Chondrocyte (in vitro differentiated cells): ENCODE measurements at places on chromosomes 3 and 15. TPM values are rescaled to one million over a fixed set of nuclear protein-coding genes. Genes with fewer than 3 reads are reported as not detected.

The CSPG5 gene
- 1.2 to 2.8 TPM (median 2.1 TPM) in 3 replicates for total RNA-seq

The CTXN2 gene
- total RNA-seq: not detected in 3 replicates

The GATM gene
- 0.30 TPM in 1 of 3 replicates, not detected in the others for total RNA-seq

The SLC6A1 gene
- total RNA-seq: 0.87 to 2.3 TPM (median 2.0 TPM) in 3 replicates

The KNL1 gene
- total RNA-seq: 4.7 to 6.0 TPM (median 5.5 TPM) in 3 replicates

The TNFAIP8L3 gene
- 4.6 to 6.1 TPM (median 5.4 TPM) in 3 replicates for total RNA-seq

- H3K4me3 ChIP-seq: no peak overlapping the region
- DNase-seq: no peak
- H3K36me3 ChIP-seq: peaks cover 6% of the 10 kb centered on the region
- peaks cover 27% of the 10 kb centered on the region for H3K4me1 ChIP-seq
- no peaks in the 10 kb centered on the region for H3K27me3 ChIP-seq
Measured at GRCh38 chr3:101248736-101249135, 71.6 kb downstream of the IMPG2 start.

DNA sequence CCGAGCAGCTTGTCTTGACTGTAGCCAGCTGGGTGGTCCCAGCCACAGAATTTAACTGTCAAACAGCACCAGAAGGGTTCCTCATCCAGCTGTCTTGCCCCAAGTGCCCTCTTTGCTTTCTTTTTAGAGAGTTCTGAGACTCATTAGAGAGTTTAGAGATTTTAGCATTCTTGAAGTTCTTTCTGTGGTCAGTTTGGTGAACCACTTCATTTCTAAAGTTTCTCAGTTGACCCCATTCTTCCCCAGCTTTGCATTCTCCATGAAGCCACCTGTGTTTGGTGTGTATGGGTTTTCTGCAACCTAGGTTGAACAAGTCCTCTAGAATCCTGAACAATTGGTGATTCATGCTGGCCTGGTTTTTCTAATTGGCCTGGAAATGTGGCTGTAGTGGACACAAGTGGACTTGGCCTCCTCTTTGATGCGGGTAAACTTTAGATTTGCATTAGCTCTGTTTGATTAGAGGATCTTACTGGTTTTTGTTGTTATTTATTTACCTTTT, 33.7 kb downstream of the FLNB start:
- DNase-seq: no peak
- H3K36me3 ChIP-seq: no peaks in the 10 kb centered on the region
- H3K27ac ChIP-seq: peak overlapping the region; percentile 84

DNA sequence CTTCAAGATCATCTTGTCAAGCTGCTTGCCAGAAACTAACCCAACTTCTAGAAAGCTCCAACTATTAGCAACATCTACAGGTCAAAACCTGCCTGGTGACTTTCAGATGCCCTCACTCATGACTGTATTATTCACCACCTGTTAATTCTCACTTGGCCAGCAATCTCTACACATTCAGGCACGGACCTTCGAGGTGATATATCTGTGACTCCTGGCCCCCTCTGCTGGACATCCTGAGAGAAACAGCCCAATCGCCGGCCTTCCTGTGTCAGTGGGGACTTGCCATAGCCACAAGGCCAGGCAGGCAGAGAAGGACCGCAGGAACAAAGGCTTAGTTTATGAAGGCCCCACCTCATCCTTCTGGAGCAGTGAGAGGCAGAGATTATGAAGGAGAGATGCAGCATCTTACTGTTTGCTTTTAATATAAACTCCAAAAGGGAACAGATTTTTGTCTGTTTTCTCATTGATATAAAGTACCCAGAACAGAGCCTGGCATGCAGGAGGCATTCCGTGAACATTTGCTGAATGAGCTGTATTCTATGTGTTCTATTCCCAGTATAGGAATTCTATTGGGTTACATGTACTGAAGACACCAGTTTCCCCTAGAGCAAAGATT, 24.4 kb upstream of the OCA2 start:
- no peak for DNase-seq
- peak overlapping the region; percentile 49 for H3K27ac ChIP-seq
- H3K27me3 ChIP-seq: no peaks in the 10 kb centered on the region
- H3K4me3 ChIP-seq: no peak overlapping the region
- peaks cover 15% of the 10 kb centered on the region for H3K4me1 ChIP-seq
- H3K36me3 ChIP-seq: peaks cover 17% of the 10 kb centered on the region

GRCh38 chr3:138443091-138443490, 8.7 kb downstream of the ESYT3 start:
- peaks cover 26% of the 10 kb centered on the region for H3K4me1 ChIP-seq
- H3K36me3 ChIP-seq: no peaks in the 10 kb centered on the region
- no peak for DNase-seq
- no peak overlapping the region for H3K27ac ChIP-seq
- H3K27me3 ChIP-seq: no peaks in the 10 kb centered on the region

GRCh38 chr15:38154255-38154654, 98.4 kb upstream of the SPRED1 start:
- peaks cover 10% of the 10 kb centered on the region for H3K36me3 ChIP-seq
- H3K4me1 ChIP-seq: no peaks in the 10 kb centered on the region
- no peak for DNase-seq
- no peaks in the 10 kb centered on the region for H3K27me3 ChIP-seq
- no peak overlapping the region for H3K27ac ChIP-seq
- H3K4me3 ChIP-seq: no peak overlapping the region

DNA sequence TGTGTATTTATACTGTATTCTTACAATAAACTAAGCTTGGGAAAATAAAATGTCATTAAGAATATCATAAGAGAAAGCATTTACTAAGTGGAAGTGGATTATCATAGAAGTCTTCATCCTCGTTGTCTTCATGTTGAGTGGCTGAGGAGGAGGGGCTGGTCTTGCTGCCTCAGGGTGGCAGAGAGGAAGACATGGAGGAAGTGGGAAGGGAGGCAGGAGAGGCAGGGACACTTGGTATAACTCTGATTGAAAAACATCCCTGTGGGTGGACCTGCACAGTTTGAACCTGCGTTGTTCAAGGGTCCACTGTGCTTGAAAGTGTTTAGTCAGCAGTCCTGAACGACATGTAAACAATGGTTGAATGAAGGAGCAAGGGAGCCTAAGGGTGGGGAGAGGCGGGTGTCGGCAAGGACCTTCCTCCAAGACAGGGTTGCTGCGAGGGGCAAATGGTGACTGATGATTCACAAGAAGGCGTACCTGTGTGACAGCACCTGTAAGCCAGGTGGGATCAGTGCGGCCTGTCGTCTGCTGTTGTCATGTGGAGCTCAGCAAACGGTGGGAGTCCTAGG, 103.8 kb upstream of the KLF13 start:
- H3K27me3 ChIP-seq: no peaks in the 10 kb centered on the region
- no peak overlapping the region for H3K27ac ChIP-seq
- no peak for DNase-seq
- H3K4me1 ChIP-seq: peaks cover 24% of the 10 kb centered on the region
- no peak overlapping the region for H3K4me3 ChIP-seq
- H3K36me3 ChIP-seq: no peaks in the 10 kb centered on the region

DNA sequence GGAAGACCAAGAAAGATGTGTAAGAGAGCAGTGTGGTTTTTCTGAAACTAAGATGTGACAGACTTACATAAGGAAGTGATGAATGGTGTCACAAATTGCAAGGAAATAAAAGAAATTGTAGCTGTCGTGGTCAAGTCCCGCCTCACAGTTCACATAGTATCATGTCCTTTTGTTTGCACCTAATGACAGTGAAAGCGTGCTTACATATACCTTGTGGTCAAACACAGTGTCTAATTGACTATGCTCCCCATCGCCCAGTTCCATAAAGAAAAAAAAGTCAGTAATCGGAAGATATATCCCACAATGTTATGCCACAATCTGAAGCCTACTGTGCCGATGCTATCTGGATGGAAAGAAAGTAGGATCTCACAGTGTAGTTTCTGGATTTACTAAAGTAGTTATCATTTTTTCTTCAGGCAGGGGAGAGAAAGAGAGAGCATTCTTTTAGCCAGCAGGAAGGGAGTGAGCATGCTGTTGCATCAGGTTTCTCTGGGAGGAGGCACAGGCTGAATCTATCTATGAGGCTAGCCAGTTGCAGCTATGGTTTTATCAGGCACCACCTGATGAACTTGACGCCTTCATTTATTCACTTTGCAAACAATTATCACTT, 9.8 kb upstream of the PLSCR1 start:
- H3K36me3 ChIP-seq: no peaks in the 10 kb centered on the region
- no peak for DNase-seq
- H3K27ac ChIP-seq: peak overlapping the region; percentile 14
- H3K27me3 ChIP-seq: no peaks in the 10 kb centered on the region

- DNase-seq: no peak
- H3K4me1 ChIP-seq: peaks cover 39% of the 10 kb centered on the region
- H3K27me3 ChIP-seq: no peaks in the 10 kb centered on the region
- no peaks in the 10 kb centered on the region for H3K36me3 ChIP-seq
Measured at GRCh38 chr3:78726545-78726944, 1041.3 kb downstream of the ROBO1 start.

DNA sequence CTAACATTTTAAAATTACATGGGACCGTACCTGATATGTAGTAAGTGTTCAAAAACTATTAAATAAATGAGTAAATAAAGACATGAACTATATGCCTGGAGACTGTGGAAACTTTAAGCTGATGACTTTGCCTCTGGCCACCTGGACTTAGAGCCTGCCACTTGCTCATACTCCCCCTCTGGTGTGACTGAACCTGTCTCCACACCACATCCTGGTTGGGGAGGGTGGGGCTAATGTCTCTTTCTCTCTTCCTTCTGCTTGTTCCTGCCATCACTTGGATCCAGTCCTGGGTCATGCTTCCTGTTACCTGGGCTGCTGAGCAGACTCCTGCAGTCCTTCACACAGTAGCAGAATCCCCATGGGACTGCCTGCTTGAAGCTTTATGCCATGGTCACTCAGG, 8.2 kb upstream of the TMEM158 start:
- H3K4me3 ChIP-seq: no peak overlapping the region
- H3K27me3 ChIP-seq: peaks cover 13% of the 10 kb centered on the region
- peaks cover 5% of the 10 kb centered on the region for H3K4me1 ChIP-seq
- H3K27ac ChIP-seq: no peak overlapping the region
- H3K36me3 ChIP-seq: peaks cover 3% of the 10 kb centered on the region

GRCh38 chr15:61541516-61541915, 312.4 kb upstream of the RORA start:
- H3K27ac ChIP-seq: no peak overlapping the region
- no peak for DNase-seq
- no peak overlapping the region for H3K4me3 ChIP-seq
- no peaks in the 10 kb centered on the region for H3K4me1 ChIP-seq
- peaks cover 12% of the 10 kb centered on the region for H3K27me3 ChIP-seq

DNA sequence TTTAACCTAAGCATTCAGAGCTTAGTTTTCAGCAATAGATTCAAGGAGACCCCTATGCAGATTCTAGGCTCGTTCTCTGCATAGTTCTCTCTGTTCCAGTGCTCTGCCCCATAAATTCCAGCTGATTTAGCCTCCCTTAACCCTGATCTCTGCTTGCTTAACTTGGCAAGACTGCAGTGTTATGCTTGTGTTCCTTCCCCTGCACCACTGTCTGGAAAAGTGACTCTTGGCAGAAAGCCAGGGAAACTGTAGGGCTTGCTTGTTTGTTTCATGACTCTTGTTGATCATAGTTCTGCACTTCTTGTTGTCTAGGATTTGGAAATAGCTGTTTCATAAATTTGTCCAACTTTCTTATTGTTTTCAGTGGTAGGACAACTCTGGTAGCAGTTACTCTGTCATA, 40.1 kb downstream of the ANAPC13 start:
- H3K27ac ChIP-seq: peak overlapping the region; percentile 46
- H3K27me3 ChIP-seq: no peaks in the 10 kb centered on the region
- peaks cover 4% of the 10 kb centered on the region for H3K36me3 ChIP-seq
- H3K4me1 ChIP-seq: peaks cover 65% of the 10 kb centered on the region

GRCh38 chr3:107525644-107526305, 3.0 kb downstream of the BBX start:
- peak overlapping the region; percentile 94 for H3K4me3 ChIP-seq
- H3K27me3 ChIP-seq: no peaks in the 10 kb centered on the region
- no peak for DNase-seq
- H3K4me1 ChIP-seq: peaks cover 18% of the 10 kb centered on the region
- H3K36me3 ChIP-seq: peaks cover 8% of the 10 kb centered on the region

DNA sequence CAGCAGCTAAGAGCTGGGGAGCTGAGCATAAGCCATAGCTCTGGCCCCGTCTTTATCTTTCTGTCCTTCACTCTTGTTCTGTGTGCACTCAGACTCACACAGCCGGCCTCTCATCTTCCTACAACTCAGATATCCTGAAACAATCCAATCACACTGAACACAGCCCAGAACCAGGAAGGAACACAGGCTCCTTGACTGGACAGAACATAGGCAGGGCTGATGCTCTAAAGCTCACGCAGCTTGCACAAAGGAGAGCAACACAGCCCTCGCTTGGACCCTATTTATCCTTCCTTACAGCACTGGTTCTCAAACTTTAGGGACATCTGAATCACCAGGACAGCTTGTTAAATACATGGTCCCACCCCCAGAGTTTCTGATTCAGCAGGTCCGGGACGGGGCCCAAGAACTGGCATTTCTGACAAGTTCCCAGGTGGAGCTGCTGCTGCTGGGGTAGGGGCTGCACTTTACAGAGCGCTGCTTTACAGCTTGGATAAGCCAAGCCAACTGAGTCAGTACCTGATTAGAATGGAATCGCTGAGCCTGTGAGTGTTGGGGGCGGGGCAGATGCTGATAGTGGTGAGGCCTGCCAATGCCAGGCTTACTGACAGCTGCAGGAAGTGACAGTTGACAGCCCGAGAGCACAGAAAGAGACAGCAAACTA, 65.1 kb downstream of the MRPL46 start:
- H3K4me3 ChIP-seq: no peak overlapping the region
- no peak for DNase-seq
- no peaks in the 10 kb centered on the region for H3K4me1 ChIP-seq
- H3K27me3 ChIP-seq: peaks cover 12% of the 10 kb centered on the region

GRCh38 chr3:45657853-45658252, 31.3 kb upstream of the SACM1L start:
- no peak overlapping the region for H3K4me3 ChIP-seq
- no peak for DNase-seq
- no peaks in the 10 kb centered on the region for H3K27me3 ChIP-seq

DNA sequence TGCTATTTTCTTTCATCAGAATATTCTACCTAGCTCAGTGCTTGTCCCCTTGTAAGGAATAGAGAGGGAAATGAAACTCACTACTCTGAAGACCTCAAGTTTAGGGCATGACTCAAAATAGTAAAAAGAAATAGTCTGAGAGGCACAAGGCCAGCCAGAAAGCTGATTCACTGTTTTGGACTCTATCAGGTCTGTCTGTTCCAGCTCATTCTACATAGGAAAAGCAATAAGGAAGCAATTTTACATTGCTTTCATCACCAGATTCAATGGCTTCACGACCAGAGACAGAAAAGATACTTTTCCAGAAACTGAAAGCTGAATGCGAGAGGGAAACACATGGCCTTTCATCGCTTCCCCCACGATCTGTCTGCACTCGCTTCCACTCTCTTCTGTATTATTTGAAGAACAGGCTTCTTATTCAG, 276.0 kb downstream of the GBE1 start:
- H3K4me1 ChIP-seq: peaks cover 27% of the 10 kb centered on the region
- DNase-seq: no peak
- no peak overlapping the region for H3K4me3 ChIP-seq
- H3K27me3 ChIP-seq: no peaks in the 10 kb centered on the region
- peaks cover 3% of the 10 kb centered on the region for H3K36me3 ChIP-seq

DNA sequence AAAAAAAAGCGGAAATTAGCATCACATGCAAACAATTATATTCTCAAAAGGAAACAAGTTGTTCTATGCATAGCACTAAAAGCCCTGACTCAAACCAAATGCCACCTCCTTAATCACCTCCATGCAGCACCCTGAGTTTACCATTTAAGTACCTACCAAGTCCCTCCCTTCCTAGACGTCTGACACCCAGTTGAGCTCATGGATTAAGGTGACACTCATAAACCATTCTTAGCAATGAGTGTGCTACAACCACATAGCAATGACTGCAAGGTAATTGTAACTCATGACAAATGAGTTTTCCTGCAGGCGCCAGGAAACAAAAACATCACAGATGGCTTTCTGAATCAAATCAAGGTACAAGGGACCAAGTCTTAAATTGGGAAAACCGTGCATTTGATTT, 32.0 kb downstream of the WWTR1 start:
- peaks cover 77% of the 10 kb centered on the region for H3K4me1 ChIP-seq
- no peak for DNase-seq
- H3K36me3 ChIP-seq: no peaks in the 10 kb centered on the region
- no peaks in the 10 kb centered on the region for H3K27me3 ChIP-seq
- H3K4me3 ChIP-seq: no peak overlapping the region
